Fibroblast of mammary gland (primary cell): ENCODE measurements at places on chromosomes 13 and 19.

DNA sequence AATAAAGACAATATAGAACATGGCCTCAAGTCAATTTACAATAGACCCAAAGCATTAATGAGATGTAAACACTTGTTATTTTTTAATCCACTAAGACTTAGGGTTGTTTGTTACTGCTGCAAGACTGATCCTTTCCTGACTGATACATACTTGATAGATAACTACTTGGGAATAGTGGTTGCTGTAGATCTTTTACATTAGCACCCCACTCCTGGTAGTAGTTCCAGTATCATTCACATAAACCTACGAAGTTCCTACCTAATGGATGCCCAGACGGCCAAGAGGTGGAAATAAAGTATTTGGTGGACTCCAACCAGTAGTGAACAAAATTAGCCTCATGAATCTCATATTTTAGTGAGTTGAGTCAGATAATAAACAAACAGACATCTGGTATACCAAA, 26.9 kb downstream of the ADGRE1 start:
- DNase-seq: no peak

GRCh38 chr13:112330479-112331381, 45.4 kb upstream of the SPACA7 start:
- DNase-seq: no peak

GRCh38 chr13:32228330-32229041, 86.7 kb downstream of the ZAR1L start:
- peak; percentile 46 for DNase-seq

DNA sequence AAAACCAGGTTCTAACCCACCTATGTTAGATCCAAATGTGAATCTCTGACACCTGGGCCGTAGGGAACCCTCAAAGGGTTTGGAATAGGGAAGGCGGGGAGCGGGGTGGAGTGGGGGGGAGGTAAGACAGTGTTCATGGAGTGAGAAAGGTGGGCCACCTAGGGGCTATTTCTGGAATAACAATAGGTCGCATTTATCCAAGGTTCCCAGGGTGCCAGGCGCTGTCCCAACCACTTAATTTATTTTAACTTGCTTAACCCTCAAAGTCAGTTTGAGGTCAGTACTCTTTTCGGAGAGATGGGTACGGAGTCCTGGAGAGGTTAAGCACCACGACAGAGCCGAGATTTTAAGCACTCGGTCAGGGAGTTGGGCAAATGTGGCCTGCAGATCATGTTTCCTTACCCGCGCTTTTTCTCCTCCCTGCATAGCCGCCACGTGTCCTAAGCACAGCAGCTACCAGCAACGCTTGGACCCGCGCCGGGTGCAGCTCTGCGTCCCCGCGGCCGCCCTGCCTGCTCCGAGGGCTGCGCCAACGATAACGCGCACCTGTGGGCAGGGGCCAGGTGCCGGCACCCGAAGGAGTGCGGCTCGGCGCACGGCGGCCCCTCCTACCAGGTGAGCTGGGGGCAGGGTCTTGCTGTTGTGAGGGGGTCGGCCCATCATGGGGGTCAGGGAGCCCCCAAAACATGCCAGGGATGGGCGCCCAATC, 25.0 kb upstream of the FXYD3 start:
- DNase-seq: peak; percentile 60

DNA sequence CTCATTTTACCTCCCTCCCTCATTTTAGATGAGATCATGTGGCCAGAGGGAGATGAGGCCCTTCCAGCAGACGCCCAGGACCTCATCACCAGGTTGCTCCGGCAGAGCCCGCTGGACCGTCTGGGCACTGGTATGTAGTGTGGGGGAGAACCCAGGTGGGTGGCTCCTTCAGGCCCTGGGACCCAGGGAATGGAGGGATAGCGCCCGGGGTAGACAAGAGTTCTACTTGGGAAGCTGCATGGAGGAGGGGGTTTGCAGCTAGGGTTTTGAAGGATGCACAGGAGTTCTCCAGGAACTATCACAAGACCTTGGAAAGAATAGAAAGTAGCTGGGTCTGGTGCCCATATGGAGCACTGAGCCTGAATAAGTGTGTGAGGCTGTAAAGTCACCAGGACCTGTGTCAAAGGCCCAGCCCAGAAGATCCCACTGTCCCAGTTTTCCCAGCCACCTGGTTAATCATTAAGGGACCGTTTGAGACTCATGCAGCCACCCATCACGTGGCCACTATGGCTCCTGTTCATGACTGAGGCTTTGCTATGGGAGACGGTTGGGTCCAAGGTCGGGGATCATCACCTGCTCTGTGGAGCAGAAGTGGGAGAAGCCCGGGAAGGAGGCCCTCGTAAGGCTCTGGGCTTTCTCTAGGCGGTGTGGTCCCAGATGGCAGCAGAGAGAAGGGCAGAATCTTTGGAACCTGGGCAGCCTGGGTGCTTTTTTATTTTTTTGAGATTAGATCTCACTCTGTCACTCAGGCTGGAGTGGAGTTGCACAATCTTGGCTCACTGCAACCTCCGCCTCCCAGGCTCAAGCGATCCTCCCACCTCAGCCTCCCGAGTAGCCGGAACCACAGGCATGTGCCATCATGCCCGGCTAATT, 17.0 kb upstream of the PIK3R2 start:
- DNase-seq: no peak

DNA sequence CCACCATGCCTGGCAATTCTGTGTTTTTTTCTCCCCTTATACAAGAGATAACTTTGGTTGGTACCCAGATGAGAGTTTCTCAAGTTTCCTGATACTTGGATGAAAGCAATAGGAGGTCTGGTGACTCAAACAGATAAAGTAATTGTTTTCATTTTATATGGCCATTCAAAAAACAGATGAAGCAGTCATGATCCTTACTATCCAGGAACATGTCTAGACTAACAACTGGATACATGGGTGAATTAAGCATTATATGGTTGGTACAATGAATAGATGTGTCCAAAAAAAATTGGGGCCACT, 8.5 kb downstream of the ZNF430 start:
- DNase-seq: no peak

GRCh38 chr13:45654633-45655349, 39.3 kb upstream of the ERICH6B start:
- DNase-seq: no peak

- no peak for DNase-seq
These were observed 66.3 kb downstream of the SPRY2 start for GRCh38 chr13:80274643-80275042.

DNA sequence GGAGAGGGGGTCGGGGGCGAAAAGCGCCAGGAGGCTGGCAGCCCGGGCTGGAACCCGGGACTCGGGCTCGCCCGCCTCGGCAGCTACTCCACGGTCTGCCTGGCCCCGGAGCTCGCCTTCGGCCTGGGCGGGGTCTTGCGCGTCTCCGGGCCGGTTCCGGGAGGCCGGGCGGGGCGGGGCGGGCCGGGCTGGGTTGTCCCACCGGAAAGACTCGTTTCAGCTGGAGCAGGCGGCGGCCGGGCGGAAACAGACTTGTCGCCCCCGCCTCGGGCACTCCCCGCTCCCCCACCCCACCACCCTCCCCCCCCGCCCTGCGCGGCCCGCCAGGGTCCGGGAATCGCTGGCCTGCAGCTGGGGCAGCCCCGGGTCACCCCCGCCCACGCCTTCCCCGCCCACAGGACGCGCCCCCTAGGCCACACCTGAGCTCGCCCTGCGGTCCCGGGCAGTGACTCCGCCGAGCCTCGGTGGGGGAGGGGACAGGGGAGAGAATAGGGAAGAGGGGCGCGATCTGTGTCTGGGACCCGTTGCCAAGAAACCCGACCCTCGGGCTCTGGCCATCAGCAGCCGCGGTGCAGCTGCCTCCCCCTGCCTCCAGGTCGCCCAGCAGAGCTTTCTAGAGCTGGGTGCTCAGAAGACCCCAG, 109.4 kb downstream of the KCTD15 start:
- DNase-seq: no peak

- no peak for DNase-seq
These were observed 2.3 kb downstream of the MCF2L start for GRCh38 chr13:112971288-112971643.

- DNase-seq: no peak
These were observed 176.1 kb upstream of the KLHL1 start for GRCh38 chr13:70284371-70284770.

DNA sequence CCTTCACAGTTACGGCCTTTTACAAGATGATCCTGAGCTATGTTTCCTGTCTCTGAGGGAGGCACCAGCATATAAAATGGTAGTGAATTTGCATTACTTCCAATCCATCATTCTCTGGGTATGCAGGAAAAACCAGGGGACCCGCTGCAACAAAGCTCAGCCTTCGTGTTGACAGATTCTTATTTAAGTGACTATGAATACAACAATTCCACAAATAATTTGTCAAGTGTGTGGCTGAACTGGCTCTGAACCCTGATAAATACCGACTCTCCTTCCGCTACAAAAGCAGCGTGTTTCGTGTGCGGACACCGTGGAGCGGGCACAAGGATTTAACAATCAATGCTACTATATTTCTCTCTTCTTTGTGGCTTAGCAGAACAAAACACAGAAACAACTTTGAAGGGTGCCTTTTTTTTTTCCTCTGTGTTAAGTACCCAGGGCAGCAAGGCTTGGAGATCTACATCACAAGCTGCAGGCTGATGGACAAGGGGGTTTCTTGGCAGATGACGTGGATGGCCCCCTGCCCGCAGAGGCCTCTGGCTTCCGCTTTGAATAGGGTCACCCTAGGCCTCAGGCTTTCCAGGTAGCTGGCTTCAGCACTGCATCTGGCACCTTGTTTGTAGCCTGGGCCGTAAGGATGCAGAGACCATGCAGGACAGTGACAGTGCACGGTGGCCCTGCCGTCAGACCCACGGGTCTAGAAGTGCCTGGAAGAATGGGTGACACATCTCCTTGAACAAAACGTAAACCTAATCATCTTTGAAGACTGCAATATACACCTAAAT, 280.5 kb upstream of the TSHZ3 start:
- no peak for DNase-seq

GRCh38 chr13:113001241-113002140, 32.5 kb downstream of the MCF2L start:
- DNase-seq: no peak

GRCh38 chr13:71515744-71516038, 351.3 kb downstream of the DACH1 start:
- DNase-seq: no peak

DNA sequence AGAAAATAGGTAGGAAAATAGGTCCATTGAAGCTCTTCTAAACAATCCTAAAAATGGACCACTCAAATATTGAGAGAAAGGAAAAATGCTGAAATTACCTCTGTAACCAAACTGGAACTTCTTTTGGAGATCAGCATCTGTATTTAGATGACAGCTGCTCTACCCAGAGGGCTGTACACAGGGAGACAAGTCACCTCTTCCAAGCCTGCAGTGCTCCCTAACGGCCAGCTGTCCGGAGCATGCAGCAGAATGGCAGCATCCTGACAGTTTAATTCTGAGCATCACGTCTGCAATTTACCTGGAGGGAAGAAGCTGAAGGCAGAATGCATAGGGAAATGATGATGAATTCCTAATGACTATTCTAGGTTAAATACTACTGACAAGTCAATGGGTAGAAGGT, 62.8 kb upstream of the DIAPH3 start:
- DNase-seq: peak; percentile 35

GRCh38 chr13:110546926-110547325, 14.6 kb downstream of the RAB20 start:
- peak; percentile 81 for DNase-seq

DNA sequence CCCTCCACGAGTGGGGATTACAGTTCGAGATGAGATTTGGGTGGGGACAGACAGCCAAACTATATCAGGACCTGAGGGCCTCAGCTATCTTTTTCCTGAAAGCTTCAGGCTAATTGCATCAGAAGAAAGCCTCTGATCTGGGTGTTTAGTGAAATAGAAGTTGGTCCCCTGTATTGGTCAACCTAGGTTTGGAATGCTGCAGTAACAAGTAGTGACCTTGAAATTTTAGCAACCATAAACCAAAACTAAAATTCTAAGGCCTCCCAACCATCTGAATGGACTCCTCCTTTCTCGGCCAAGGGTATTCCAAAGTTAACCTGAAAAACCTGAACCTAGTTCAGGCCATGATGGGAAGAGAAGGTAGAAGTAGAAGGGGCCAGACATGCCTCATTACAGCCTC, 34.9 kb upstream of the OR10H1 start:
- no peak for DNase-seq

DNA sequence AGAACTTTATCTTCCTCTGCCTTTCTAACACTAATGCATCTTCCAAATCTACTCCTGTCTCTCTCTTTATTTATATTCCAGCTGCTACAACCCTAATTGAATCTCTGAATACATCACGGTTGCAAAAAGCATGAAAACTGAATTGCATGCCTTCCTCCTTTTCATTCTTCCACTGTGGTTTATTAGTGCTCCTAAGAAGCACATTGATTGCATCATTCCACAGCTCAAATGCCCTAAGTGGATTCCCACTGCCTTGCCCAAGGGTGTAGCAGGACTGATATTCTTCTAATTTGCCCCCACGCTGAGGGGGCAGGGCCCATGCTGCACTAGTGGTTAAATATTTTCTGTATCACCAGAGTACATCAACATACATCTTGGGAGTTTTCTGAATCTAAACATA, 640.8 kb downstream of the EFNB2 start:
- no peak for DNase-seq

DNA sequence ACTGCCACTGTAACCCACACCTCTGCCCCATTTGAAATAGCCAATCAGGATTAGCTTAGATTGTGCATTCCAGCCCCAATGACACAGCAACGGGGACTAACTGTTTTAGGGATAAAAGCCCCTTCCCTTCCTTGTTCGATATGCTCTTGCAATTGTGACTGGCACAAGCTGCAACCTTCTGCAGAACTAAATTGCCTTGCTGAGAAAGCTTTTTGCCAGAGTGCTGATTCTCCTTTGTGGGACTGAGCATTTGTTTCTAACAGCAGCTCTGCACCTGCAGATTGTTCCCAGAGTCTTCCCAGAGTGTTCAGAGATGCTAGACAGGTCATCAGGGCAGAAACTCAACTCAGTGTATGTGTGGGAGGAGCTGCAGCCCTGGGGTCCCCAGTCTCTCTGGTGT, 115.8 kb downstream of the ZNF675 start:
- no peak for DNase-seq

DNA sequence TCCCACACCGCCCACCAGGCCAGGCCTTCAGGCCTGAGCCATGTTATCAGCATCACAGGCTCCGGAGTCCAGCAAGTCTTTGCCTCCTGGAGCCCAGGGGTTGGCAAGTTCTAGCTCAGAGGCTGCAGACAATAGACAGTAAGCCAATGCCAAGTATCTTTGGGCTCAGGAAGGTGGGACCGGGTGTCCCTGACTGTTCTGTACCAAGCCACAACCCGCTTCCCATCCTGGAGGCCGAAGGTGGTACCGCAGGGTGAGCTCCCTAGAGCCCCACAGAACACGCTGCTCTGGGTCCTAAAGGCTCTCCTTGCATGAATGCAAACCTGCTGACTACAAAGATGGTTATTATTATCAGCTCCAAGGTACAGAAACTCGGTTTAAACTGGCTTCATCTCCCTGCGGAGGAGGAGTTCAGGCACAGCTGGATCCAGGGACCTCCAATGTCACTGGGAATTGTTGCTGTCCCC, 5.5 kb upstream of the FSTL3 start:
- no peak for DNase-seq

GRCh38 chr13:45300190-45300985, 40.6 kb downstream of the TPT1 start:
- no peak for DNase-seq
